Activated CD4-positive, alpha-beta T cell treated with anti-CD3 and anti-CD28 coated beads for 1 hour (primary cell): ENCODE measurements at places on chromosomes 6 and 20.

DNA sequence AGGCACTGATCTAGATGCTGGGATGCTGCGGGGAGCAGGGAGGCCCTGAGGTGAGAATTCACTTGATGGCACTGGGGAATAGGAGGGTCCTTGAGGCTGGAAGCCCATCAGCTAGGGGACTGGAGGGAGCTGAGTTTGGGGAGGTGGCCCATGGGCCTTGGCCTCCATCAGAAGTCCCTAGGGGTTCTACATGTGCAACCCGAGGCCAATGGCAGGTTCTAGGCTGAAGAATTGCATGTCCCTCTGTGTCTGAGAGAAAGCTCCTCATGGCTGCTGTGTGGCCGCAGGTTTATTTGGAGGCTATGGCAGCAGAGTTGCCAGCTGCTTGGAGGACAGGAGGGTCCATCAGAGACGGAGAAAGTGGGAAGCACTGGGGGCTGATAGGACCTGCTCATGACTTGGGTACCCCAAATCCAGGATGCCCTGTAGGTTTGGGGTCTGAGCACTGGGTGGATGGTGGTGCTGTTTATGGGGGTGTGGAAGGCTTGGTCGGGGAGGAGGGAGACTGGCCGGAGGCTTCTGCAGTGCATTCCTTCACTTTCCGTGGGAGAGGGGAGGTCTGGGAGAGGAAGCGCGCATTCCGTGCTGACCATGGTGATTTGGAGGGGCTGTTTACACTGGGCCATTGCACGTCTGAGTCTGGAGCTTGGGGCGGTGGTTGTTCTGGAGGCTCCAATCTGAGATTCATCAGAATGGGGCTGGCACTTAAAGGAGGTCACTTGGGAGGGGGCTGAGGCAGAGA, 24.8 kb upstream of the PHACTR3 start:
- DNase-seq = no peak

GRCh38 chr6:134079406-134079921, 27.0 kb upstream of the SLC2A12 start:
- no peak for DNase-seq

GRCh38 chr6:16840291-16840690, 79.0 kb upstream of the ATXN1 start:
- no peak for DNase-seq

DNA sequence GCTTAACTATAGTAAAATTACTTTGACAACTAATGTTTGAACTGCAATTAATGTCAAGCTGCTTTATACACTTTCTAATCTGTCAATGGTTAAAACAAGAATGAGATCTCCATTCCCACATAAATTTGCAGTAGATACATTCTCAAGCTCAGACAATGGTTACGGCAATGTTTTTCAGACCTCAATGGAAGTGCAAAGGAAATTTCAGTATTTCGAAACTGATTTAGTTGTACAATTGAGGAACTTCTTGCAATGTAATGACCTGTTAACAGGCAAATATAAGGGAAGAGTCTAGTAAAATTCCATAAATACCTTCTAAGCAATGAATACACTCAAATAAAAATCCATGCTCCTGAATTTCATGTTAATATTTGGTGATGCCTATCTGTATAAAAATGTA, 94.7 kb downstream of the ADTRP start:
- no peak for DNase-seq

DNA sequence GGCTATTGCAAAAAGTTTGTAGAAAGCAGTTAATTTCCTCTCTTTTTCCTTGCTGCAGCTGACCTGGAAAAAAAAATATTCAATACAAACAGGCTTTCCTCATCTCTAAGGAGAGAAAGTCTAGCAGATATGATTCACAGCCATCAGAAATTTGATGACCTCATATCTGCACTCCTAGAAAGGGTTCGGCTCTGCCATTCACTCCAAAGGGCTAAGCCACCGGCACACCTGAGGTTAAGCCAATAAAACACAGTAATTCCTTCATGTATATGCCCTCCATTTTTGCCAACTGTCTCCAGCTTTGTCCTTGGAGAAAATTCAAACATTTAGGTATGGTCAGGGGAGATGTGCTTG, 18.7 kb upstream of the LY86 start:
- DNase-seq = no peak

GRCh38 chr6:24974182-24975171, 38.7 kb upstream of the RIPOR2 start:
- no peak for DNase-seq

- DNase-seq = no peak
Measured at GRCh38 chr6:166369782-166370181, 13.0 kb downstream of the MPC1 start.

GRCh38 chr20:32751702-32752457, 8.6 kb upstream of the COMMD7 start:
- no peak for DNase-seq

DNA sequence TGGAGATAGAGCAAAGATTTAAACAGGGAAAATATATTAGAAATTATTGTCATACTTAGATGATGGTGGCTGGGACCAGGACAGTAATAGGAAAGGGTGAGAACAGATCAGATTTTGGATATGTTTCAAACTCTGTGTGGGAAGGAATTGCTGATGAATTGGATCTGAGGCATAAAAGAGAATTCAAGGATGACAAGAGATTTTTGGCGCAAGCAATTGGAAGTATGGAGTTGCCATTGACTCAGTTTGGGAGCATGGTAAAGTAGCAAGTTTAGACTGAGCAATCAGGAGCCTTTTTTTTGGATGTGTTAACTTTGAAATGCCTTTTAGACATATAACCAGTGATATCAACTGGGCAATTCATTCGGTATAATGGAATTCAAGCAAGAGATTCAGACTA, 14.4 kb downstream of the TAB2 start:
- no peak for DNase-seq

GRCh38 chr6:17193106-17193775, 87.9 kb upstream of the RBM24 start:
- DNase-seq = no peak

- no peak for DNase-seq
Measured at GRCh38 chr20:37935435-37935834, 32.5 kb downstream of the VSTM2L start.

- no peak for DNase-seq
Measured at GRCh38 chr6:79602859-79603258, 28.3 kb upstream of the SH3BGRL2 start.

- DNase-seq = no peak
Measured at GRCh38 chr20:35821807-35822242, 50.0 kb downstream of the PHF20 start.

DNA sequence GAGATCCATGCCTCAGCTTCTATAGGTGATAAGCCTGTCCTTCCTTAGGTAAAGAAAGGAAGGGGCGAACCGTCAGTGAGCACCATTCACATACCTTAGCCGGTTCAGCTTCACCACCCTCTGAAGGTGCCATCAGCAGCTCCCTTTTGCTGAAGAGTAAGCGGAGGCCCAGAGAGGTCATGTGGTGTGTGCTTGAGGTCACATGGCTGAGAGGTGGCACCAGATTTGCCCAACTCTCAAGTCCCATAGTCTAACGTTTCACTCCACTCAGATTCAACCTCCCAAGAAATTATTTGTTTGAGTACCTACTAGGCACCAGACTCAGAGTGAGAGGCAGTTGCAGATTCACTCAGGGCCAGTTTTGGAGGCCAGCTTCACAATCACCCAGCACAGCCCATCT, 18.5 kb upstream of the RSPO4 start:
- no peak for DNase-seq

- DNase-seq = no peak
Measured at GRCh38 chr6:35047265-35048011, 93.7 kb downstream of the TCP11 start.

GRCh38 chr6:17167327-17167979, 65.6 kb downstream of the STMND1 start:
- no peak for DNase-seq

DNA sequence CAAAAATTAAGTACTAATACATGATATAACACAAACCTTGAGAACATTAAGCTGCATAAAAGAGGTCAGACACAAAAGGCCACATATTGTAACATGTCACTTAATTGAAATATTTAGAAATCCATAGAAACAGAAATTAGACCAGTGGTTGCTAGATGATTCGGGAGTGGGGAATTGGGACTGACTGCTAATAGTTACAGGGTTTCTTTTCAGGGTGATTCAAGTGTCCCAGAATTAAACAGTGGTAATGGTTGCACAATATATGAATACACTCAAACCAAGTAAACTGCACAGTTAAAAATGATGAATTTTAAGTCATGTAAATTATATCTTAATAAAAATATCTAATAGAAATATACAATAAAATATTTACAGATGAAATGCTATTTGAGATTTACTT, 174.5 kb downstream of the WDR27 start:
- DNase-seq = no peak

DNA sequence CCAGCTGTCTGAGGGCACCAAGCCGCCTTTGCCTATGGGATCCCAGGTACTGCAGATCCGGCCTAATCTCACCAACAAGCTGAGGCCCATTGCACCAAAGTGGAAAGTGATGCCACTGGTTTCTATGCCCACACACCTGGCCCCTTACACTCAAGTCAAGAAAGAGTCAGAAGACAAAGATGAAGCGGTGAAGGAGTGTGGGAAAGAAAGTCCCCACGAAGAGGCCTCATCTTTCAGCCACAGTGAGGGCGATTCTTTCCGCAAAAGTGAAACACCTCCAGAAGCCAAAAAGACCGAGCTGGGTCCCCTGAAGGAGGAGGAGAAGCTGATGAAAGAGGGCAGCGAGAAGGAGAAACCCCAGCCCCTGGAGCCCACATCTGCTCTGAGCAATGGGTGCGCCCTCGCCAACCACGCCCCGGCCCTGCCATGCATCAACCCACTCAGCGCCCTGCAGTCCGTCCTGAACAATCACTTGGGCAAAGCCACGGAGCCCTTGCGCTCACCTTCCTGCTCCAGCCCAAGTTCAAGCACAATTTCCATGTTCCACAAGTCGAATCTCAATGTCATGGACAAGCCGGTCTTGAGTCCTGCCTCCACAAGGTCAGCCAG, 283.0 kb downstream of the TSHZ2 start:
- DNase-seq = no peak
